Astrocyte of the cerebellum (primary cell): ENCODE measurements at places on chromosomes 11 and 22.

DNA sequence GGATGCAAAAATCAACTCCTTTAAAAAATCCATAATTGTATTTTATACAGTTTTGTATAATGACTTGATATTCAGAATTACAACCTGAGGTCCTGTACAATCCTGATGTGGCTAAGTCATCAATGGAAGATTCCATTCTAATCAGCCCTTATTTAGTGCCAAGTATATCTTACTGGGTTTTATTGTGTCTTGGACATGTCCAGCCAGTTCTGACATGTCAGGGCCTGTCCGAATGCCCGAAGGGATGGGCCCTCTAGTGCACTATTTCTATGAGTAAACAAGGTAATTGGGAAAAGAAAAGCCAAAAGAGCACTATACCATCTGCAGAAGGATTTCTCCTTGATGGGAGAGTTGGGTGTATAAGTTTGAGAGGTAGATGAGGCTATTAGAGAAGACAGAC is 412.9 kb downstream of the METTL15 start:
- DNase-seq, result no peak

- DNase-seq, result peak; percentile 2
Observed at GRCh38 chr11:42462558-42463310, 849.1 kb upstream of the API5 start.

- DNase-seq, result peak; percentile 76
Observed at GRCh38 chr11:67045314-67045713, 11.3 kb upstream of the RHOD start.

DNA sequence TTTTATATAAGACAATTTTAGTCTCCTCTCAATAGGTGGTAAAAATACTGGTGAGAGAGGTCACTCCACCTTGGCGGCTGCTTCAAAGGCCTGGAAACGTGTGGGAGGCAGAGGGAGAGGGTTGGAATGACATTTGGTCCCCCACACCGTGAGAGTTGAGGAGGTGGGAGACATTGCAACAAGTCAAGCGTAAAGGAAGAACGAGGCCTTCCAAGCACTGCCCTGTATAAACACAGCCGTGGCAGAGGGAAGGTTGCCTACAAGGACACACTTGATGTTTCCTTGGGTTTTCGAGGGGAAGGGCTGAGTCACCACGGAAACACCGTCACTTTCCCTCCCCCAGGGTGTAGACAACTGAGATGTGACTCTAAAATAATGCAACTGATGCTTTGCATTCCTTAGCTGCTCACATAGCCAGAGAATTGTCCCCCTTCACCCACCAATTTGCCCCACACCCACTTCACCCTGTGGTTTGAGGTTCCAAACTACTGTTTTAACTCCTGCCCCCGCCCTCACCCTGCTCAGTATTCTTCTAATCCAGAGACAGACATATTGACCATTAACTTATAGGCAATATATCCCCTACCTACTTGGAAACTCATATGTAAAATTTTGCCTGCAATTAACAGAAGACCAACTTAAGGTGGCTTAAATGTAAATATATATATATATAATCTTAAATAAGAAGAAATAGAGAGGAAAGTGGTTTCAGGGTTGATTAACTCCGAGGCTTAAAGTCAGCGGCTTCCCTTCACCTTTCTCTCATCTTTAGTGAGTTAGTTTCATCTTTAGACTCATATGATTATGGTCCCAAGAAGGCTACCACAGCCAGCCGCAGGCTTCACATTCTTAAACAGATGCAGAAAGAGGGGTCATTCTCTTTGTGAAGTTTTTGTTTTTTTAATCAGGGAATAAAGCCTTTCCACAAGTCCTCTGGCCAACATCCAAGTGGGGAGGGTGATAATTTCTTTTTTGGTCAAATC is 54.1 kb upstream of the BDNF start:
- DNase-seq, result peak; percentile 87

DNA sequence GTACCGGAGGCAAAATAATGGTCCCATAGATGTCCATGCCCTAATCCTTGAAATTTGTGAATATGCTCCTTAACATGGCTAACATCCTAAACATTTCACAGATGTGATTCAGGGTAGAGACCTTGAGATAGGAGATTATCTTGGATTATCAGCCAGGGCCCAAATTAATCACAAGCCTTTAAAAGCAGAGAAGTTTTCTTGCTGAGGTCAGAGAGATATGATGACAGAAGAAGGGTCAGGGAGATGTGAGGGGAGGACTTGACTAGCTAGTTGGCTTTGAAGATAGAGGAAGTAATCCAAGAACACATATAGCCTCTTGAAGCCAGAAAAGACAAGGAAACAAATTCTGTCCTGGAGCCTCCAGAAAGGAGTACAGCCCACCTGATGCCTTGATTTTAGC is 19.1 kb upstream of the FDX1 start:
- DNase-seq, result no peak

- no peak for DNase-seq
Observed at GRCh38 chr11:134541355-134541754, 129.3 kb upstream of the B3GAT1 start.
